Left cardiac atrium (tissue), 4 donors: ENCODE measurements at places on chromosomes 6 and 20. TPM values are rescaled to one million over a fixed set of nuclear protein-coding genes. Genes with fewer than 3 reads are reported as not detected.

Gene TUBB2A
- total RNA-seq = 43.8 TPM

- DNase-seq = no peak
Measured at GRCh38 chr20:35743693-35744491, 1.8 kb upstream of the RBM39 start.

DNA sequence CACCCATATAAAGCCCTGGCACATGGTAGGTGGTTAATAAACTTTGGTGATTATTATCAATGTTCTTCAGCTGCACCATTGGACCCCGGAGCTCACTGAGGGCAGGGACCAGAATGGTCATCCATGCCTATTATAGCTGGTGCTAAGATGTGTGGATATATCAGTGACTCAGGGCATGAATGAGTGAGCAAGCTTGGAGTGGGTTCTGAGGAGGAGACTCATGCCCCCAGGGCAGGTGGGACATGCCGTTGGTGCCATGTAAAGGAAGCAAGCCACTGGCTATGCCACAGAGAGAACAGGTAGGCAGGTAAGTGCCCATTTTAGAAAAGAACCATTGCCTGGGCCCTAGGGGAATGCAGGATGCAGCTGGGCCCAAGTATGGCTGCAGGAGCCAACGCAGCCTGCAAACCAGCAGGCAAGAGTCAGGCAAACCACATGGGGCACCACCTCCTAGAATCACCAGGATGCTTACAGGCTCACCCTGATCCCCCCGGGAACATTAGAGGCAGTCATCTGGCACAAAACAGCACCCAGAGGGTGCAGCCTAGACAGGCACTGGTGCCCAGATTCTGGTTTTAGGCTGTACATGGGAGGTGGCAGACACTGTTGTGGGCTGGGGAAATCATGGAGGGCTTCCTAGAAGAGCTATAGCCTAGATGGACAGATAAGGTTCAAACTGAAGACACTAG is 23.5 kb downstream of the PLAGL2 start:
- DNase-seq = no peak

GRCh38 chr6:98579079-98579478 is 255.3 kb upstream of the POU3F2 start:
- DNase-seq = no peak
